ENCODE measurements at places on chromosomes 12 and 14.

GRCh38 chr12:110105986-110106385 is 18.2 kb upstream of the IFT81 start:
- no peaks in the 10 kb centered on the region for H3K27me3 ChIP-seq
- no peaks in the 10 kb centered on the region for H3K4me1 ChIP-seq
- no peak overlapping the region for H3K27ac ChIP-seq
- H3K36me3 ChIP-seq: no peaks in the 10 kb centered on the region
- no peak overlapping the region for H3K4me3 ChIP-seq

- H3K4me3 ChIP-seq: no peak overlapping the region
- H3K36me3 ChIP-seq: no peaks in the 10 kb centered on the region
- no peaks in the 10 kb centered on the region for H3K27me3 ChIP-seq
- H3K4me1 ChIP-seq: no peaks in the 10 kb centered on the region
- H3K27ac ChIP-seq: no peak overlapping the region
Observed at GRCh38 chr14:74945852-74946658, 9.3 kb downstream of the PGF start.

GRCh38 chr14:93811676-93812075 is 23.4 kb upstream of the PRIMA1 start:
- H3K4me1 ChIP-seq: no peaks in the 10 kb centered on the region
- no peak overlapping the region for H3K27ac ChIP-seq
- H3K27me3 ChIP-seq: no peaks in the 10 kb centered on the region
- DNase-seq: no peak
- no peaks in the 10 kb centered on the region for H3K36me3 ChIP-seq
- H3K4me3 ChIP-seq: no peak overlapping the region

- H3K27me3 ChIP-seq: no peaks in the 10 kb centered on the region
- H3K4me3 ChIP-seq: no peak overlapping the region
- H3K4me1 ChIP-seq: peaks cover 27% of the 10 kb centered on the region
- DNase-seq: no peak
- H3K27ac ChIP-seq: no peak overlapping the region
Observed at GRCh38 chr14:68969278-68970033, 9.6 kb downstream of the ACTN1 start.

GRCh38 chr12:32765906-32766305 is 10.2 kb upstream of the YARS2 start:
- no peaks in the 10 kb centered on the region for H3K27me3 ChIP-seq
- no peak for DNase-seq
- no peak overlapping the region for H3K4me3 ChIP-seq
- no peaks in the 10 kb centered on the region for H3K4me1 ChIP-seq
- H3K27ac ChIP-seq: no peak overlapping the region
- H3K36me3 ChIP-seq: no peaks in the 10 kb centered on the region
